SHP77 treated with DMSO at 0.1 percent for 48 hours (cell line): ENCODE measurements at places on chromosomes 6 and 20.

DNA sequence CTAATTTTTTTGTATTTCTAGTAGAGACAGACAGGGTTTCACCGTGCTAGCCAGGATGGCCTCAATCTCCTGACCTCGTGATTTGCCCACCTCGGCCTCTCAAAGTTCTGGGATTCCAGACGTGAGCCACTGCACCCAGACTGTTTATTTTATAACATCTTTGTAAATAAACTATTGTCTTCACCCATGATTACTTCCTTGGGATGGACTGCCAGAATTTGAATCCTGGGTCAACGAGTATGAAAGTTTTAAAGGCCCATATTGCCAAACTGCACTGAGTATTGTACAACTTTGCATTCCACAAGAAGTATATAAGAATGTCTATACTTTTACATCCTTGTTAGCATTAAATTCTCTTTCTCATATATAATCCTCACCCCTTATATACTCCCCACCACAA lies 38.6 kb downstream of the ZHX3 start:
- DNase-seq: no peak

DNA sequence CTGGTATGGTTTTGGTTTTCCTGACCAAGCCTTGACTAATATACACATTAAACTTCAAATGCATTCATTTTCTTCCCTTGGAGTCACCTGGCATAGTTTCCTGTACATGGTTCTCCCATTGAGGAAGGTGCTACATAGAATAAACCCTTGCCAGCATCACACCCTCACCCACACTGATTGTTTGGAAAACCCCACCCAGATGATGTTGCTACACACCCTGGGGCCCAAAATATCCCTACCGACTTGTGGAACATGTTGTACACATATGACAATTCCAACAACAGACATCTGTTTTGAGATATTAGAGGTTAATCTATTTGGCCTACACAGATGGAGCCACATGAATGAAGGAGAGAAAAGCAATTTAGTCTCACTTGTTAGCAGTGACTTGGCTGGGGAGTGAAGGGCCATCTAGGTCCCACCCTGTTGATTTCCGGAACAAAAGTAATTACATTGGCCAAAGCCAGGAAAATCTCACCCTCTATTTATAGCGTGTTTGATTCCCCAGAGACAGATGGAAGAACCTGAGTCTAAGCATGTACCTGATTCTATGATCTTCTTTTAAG lies 606.0 kb upstream of the BTBD3 start:
- DNase-seq: no peak

DNA sequence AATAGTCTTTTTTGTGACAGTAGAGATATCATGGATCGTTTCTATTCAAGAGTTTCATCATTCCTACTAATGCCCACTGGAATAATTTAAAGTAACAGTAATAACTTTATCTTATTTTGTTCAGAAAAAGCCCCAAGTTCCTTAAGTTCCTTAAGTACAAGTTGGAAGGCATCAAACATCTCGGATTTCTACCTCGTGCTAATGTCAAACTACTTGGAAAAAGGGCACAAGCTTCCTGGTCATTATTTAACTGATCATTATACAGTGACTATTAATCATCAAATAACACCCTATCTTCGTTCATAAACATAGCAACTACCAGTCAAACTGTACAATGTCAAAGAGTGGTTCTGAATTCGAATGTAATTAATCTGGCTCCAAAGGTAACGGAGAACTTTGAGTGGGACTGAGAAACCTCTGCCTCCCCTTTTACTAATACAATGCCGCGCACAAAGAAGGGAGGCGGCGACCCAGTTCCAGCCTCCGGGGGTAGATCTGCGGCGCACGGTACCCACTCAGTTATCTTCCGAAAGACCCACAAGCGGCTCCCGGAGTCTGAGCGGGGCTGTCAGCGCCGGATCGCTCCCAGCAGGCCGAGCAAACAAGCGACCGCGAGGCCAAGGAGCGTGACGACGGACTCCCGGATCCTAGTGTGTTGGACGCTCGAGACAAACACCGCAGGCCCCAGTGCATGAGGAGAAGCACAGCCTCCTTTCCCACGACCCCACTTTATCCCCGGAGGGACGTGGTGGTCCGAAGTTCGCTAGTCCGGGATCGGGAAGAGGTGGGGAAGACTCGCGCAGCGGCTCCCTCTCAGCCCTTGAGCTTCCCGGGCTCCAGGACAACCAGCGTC lies 716 bp downstream of the SHPRH start:
- no peak for DNase-seq

DNA sequence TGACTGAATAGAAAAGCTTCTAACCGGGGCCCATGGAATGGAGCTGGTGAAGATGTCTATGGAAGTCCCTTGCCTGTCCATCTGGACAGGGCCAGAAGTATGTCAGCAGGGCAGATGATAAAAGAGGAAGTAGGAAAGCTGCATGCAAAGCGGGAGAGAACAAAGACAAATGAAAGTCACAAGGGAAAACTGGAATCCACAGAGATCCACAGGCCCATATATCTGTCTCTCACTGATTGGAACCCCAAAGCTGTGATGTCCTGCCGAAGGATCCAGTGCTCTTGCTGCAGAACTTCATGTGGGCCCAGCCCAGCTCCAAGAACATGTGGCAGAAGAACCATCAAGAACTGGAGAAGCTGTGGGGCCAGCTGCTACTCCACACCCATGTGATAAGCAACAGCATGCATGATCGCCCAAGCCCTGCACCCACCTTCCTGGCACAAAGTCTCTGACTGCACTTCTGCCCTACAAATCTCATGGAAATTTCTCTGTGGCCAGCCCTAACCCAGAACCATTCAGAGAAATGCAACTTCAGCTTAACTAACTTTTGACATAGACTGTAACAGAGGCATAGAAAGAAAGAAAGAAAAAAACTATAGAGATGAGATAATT lies 716.0 kb downstream of the KIF16B start:
- DNase-seq: no peak

GRCh38 chr6:45952546-45952945 lies 63.1 kb downstream of the CLIC5 start:
- no peak for DNase-seq

- no peak for DNase-seq
Observed at GRCh38 chr6:160979061-160979708, 12.4 kb upstream of the MAP3K4 start.

- DNase-seq: no peak
Observed at GRCh38 chr20:32456869-32457478, 98.8 kb downstream of the ASXL1 start.

DNA sequence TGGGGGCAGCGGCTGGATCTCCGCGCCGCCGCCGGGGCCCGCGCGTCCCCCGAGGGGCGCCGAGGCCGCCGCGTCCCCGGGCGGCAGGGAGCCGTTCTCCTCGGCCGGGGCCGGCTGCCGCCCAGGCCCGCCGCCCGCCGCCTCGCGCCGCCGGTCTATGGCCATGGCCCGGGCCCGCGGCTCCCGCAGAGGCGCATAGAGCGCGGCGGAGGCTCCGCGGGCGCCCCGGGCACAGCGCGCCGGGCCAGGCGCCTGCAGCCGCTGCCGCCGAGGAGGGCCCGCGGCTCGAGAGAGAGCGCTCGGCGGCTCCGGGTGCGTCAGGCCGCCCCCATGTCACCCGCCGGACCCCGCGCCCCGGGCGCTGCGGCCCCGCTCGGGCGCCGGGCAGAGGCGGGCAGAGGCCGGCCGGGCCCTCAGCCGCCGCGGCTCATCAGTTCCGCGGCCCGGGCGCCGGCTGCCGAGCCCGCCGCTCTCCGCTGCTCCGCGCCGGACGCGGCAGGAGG lies 404 bp downstream of the SLC22A23 start:
- no peak for DNase-seq

GRCh38 chr6:46191961-46192360 lies 21.2 kb upstream of the ENPP5 start:
- DNase-seq: no peak

DNA sequence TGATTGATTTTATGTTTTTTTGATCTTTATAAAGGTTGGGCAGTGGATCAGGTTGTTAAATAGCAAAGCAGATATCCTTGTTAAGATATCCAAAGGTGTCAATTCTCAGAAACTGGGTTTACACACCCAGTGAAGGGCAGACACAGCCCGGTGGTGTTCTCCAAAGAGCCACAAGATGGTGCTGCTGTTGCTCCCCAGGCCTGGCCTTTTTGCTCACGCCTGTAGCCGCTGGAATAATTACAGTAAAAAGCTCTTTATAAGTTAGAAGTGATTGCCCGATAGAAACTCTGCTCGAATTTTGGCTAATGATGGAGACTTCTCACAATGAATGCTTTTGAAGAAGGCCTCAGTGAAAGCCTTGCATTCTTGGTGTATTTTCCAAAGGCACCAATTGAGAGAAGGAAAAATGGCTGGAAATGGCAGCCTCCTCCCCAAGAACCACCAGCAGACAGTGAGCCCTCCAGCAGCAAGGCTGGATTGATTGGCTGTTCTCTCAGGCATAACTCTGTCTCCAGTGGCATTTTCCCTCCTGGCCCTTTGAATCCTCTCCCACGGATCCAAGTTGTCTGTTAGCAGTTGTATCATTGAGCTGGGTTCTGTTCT lies 120.5 kb upstream of the CHD6 start:
- DNase-seq: no peak

GRCh38 chr20:64083378-64083803 lies 807 bp downstream of the LKAAEAR1 start:
- DNase-seq: peak; percentile 79

GRCh38 chr6:166488701-166489100 lies 97.8 kb downstream of the RAMACL start:
- no peak for DNase-seq

DNA sequence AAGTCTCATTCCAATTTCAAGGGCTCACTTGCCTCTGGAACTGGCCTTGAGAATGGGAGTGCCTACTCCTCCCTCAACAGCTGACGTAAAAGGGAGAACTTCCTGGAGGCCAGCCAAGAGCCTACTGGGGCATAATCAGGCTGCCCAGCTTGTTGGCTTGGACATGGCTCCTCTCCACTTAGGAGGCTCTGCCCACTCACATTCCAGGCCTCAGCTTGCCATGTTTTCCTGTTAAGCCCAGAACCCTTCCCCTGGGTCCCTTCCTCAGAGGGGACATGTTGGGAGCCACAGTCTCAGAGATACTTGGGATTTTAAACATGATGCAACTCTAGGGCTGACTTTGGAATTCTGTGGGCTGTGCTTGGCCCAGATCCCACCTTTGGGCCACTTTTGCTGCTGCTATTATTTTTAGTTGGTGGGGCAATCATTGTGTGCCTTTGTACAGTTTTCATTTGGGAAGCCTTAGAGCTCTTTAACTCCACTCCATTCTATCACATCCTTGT lies 31.5 kb upstream of the ADTRP start:
- no peak for DNase-seq

DNA sequence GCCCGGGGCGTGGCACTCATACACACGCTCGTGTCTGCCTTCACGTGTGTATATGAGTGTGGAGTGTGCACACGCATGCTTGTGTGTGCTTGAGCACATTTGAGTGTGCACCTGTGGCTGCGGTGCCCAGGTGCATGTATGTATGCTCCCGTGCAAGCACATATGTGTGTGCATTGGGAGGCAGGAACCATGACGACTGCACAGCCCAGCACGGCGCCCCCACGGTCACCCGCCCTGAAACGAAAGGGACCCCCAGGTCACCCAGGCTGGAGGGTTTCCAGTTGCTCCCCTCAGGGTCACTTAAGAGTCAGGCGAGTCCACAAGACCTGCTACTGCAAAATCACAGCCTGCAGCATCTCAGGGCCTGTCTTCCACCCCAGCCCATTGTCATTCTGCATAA lies 94.7 kb downstream of the YTHDF1 start:
- DNase-seq: no peak

GRCh38 chr6:25590986-25591385 lies 61.0 kb upstream of the SCGN start:
- DNase-seq: peak; percentile 81

GRCh38 chr20:62606016-62606415 lies 36.3 kb upstream of the SLCO4A1 start:
- no peak for DNase-seq

DNA sequence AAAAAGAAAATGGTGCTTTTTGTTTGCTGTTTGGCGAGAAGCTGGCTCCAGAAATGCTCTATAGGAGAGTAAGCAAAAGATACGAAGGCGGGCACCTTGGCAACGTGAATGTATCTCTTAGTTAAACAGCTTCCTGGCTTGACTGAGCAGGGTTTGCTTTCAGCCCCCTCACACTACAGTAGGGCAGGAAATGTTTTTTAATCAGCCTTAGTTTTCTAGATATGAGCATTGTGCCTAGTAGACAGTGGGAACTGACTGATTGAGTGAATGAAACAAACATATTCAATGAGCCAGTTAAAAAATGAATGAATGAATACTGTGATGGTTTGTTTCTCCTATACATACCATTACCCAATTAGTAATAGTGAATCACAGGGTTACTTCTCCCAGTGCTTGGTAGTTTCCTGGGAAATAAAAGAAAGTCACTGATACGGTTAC lies 19.9 kb downstream of the CAP2 start:
- no peak for DNase-seq

DNA sequence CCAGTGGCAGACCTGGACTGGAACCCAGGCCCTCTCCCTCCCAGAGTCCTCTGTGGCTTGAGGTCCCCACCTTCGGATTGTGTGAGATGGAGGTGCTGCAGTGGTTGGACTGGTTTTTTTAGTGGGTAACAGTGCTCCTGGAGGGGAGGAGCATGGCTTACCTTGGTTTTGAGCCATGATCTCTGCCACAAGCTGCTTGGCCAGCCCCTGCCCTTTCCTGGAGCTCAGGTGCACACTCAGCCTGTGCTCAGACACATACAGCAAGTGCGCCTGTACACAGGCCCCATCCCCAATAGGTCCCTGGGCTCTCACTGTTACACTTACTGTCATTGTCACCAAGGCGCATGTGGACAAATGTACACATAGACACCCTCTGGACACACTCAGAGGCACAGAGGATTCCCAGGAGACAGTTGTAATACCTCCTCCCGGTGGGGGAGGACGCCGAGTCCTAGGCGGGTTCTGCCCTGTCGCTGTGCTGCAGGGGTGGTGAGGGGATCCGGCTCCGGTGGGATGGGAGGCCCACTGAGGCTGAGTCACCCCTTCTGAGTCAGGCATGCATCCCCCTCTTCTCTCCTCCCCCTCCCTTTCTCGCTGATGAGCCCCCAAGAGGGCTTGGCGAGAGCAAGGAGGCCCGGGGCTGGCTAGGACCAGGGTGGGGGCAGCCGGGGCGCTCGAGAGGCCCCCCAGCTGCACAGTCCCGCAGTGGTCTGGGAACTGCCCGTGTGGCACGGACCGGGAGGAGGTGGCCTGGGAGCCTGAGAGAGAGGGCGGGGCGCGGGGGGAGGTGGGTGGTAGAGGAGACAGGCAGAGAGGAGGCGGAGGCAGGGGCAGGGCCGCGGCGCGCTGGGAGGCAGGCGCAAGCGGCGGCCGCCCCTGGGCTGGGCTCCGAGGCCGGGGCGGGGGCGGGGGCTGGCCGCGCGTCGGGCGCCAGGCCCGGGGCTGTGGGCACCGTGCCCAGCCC lies 522 bp upstream of the EPB41L1 start:
- DNase-seq: no peak

- DNase-seq: peak; percentile 77
Observed at GRCh38 chr6:159693894-159694545, 979 bp upstream of the SOD2 start.

DNA sequence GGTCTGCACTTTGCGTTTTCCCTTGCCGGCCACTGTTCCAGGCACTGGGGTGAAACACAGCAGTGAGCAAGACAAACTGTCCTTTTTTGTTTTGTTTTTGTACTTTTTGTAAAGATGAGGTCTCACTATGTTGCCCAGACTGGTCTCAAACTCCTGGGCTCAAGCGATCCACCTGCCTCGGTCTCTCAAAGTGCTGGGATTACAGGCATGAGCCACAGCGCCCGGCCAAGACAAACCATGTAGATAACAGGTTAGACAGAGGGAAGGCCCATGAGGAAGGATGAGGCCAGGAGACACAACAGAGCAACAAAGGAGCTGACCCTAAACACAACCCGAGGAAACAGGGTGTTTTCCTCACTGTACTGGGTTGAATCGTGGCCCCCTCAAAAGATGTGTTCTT lies 165.4 kb downstream of the NFATC2 start:
- DNase-seq: no peak
